HFF-Myc (cell line): ENCODE measurements at places on chromosomes 7 and 10.

DNA sequence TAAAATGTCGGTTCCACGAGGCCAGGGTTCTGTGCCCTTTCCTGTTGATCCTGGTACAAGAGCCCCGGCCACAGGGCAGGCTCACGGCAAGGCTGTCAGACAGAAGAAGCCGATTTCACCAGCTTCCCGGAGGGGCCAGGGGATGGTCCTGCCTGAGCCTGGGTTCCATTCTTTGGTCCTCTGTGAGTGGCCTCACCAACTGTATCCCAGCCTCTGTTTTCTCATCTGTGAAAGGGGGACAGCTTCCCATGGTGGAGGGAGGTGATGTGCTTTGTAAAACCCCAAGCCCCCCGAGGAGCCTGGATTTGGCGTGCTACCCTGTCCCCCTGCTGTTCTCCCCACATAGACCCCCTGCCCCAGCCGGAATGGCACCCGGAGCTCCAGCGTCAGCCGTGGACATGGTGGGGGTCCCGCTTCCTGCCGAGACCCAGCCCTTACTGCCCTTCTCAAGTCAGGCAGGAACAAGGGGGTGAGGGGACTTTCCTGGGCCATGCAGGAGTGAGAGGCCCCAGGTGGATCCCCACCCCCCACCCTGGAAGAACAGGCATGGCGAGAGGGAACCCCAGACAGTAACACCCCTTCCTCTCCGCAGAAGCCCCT lies 28.3 kb upstream of the ELFN1 start:
- no peak for DNase-seq

GRCh38 chr7:131882321-131882720 lies 325.9 kb upstream of the PODXL start:
- DNase-seq, result no peak

DNA sequence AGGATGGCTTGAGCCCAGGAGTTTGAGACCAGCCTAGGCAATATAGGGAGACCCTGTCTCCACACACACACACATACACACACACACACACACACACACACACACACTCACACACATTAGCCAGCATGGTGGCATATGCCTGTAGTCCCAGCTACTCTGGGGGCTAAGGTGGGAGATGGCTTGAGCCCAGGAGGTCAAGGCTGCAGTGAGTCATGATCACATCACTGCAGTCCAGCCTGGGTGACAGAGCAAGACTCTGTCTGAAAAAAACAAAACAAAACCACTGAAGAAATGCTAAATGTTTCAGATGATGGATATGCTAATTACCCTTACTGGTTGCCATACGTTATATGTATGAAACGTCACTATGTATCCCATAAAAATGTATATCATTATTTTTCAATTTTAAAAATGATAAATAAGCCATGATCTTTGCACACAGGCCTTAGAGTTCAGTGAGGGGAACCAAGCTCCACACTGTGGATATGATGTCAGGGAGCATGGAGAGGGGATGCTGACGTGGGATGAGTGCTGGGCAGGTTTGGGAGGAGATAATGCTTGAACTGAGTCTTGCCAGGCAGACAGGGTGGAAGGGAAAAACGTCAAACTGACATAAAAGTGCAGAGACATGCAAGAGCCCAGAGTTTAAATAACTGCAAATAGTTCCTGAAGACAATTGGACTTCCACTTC lies 45.9 kb upstream of the ARHGAP12 start:
- DNase-seq, result no peak

DNA sequence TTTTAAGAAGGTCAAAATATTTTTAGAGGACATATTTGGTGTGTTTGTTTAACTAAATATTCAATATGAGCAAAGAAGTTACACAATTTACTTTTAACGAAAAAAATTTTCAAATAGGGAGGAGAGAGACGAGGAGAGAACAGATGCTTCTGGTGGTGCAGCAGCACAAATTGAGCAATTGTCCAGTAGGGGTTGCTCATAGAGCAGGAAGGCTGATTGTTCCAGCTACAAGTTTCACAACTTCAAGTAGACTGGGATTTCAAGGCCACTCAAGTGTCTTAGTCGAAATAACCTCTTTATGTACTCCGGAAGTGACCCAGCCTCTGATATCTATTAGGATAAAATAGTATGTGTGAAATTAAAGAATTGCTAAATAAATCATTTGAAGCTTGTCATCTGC lies 197.9 kb downstream of the HDAC9 start:
- peak; percentile 75 for DNase-seq

GRCh38 chr7:7681191-7681935 lies 37.0 kb downstream of the RPA3 start:
- DNase-seq, result no peak

- no peak for DNase-seq
Observed at GRCh38 chr10:132479024-132479602, 58.5 kb upstream of the INPP5A start.

DNA sequence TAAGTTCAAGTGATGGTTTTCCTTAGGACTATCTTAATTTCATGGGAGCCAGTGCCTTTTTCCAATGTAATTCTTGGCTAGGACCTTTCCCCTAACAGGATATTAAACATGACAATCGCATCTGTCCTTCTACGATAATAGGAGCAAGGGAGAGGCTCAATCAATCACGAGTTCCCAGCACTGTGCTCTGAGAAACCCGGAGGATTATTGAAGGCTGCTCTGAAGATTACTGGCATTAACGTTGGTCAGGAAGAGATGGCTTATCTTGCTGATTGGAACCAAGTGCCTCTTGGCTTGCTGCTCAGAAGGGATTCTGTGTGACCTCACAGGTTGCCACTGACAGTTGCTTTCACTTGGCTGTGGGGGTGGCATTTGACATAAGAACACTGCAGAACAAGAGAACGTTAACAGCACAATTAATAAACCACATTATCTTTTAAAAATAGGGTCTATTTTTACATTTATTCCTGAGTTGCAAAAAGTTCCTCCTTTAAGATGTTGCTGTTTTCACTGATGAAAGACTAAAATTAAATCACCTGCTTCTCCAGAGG lies 252.1 kb upstream of the TAC1 start:
- DNase-seq, result no peak

- no peak for DNase-seq
Observed at GRCh38 chr10:130479926-130480325, 343.7 kb downstream of the GLRX3 start.

- DNase-seq, result no peak
Observed at GRCh38 chr10:110615057-110615747, 28.9 kb upstream of the RBM20 start.

DNA sequence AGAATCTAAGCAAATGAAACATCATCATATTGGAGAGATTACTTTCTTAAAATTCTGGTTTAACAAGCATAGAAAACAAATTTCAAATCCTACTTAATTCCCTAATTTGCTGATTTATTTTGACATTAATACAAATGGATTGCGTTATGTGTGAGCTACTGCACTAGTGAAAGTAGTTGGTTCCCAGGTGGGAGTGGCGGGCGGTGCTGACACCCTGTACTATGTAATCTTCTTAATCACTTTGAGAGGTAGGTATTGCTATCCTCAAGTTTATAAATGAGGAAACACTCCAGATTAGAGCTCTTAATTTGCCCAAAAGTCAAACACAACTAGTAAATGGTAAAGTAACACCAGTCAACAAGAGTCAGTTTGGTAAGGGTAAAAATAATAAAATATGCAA lies 131.1 kb downstream of the ELAPOR2 start:
- DNase-seq, result no peak

DNA sequence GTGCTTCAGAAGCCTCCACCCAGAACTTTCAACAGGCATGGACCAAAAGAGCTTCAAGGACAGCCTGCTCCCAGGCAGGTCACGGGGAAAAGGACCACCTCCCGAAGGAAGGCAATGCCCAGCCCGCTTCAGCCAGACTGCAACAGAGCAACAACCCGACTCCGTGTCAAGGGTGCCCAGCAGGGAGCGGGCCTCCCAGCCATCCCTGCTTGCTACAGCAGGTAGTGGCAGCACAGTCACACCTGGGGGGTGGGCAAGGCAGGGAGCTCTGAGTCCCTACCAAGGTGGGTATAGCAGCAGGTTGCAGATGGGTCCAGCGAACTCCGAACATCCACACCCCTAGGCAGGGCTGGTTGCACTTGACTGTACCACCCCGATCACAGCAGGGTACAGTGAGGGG lies 467.8 kb upstream of the PFKP start:
- no peak for DNase-seq

GRCh38 chr10:132716691-132717490 lies 69.1 kb downstream of the NKX6-2 start:
- DNase-seq, result no peak

DNA sequence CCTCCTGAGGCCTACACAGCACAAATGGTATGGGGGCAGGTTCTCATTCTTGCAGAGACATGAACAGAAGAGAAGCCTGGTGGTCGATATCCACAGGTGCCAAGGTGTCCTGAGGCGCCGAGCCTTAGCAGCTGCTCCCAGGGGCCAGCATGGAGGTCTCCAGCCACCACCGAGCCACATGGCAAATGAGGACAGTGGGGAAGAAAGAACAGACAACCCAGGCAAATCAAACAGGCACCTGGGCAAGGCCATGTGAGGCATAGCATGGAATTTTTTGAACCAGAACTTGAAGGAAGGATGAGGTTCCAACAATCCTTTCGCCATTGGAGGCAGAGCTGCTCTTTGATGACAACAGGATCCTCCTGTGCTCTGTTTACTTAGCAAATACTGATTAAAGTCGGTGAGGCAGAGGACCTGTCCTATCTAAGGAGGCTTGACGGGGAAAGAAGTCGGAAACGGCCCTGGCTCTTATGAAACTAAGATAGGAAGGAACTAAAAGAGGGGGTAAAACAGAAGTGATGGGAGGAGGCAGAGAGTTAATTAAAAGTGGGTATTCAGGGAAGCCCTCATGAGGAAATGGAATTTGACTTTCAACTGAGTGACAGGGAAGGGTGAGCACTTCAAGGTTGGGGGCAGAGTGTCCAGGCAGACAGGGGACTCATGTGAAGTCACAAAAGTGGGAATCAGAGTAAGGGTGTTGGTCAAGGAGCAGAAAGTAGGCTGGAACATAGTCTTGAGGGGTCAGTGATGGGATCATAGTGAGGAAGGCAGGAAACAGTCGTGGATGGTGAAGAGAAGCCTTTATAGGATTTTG lies 8.6 kb upstream of the CALML3 start:
- no peak for DNase-seq

DNA sequence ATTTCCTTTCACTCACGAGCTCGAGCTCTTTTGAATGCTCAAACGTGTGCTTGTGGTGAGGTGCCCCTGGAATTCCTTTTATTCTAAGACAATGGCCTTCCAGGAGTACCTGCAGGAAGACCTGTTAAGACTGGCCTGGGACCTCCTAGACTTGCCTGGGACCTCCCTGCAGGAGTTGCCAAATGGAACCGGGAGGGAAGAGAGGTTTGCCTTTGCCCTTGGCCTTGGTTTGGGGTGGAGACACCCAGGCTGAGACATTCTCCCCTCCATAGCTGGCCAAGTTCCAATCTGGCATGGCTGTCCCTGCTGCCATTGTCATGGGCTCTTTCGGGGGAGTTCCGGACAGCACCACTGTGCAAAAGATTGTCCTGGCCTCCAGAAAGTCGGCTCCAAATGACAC lies 39.7 kb downstream of the DNAJB12 start:
- DNase-seq, result no peak

DNA sequence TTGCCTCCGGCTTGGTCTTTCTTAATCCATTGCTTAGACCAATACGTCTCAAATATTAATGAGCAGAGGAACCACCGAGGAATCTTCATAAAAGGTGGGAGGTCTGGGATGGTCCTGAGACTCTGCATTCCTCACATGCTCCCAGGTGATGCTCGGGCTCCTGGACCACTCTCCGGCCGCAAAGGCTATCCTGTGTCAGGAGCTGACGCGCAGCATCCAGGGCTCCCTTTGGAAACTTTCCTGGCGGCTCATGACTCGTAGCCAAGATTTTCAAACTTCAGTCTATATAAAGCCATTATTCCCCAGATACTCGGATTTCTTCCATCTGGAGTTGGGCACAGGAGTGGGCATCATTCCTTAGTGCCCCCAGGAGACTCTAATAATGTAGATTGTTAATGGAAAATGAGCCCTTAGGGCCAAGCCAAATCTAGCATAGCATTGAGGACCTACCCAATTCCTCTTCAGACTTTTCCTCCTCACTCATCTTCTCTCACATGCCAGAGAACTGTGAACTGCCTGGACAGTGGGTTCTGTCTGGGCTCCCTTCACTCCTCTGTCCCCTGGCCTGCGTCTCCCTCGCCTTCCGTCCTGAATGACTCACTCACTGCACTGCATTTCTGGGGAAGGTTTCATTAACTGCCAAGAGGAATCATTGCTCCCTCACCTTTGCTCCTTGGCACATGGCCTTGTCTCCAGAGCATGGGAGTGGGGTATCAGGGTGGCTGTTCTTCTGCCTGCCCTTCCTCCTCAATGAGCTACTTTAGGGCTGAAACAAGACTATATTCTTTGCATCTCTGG lies 89.3 kb downstream of the MKI67 start:
- no peak for DNase-seq

- DNase-seq, result no peak
Observed at GRCh38 chr10:94443047-94443446, 40.7 kb downstream of the TBC1D12 start.

DNA sequence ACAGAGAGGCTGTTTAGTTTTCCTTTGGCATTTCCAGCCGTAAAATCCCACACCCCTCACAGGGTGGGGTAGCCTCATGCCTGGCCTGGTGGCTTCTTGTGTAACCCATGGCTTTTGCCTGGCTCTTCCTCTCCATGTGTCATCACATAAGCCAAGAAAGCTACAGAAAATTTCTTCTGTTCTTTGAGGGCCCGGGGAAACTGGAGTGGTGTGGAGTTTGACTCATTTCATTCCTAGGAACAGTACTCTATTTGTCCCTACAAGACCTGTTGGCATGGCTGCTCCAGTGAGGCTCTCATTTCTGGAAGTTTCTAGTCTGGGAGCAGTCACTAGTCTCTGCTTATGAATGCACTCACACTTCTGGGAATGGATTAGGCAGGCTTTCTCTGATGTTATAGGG lies 523.9 kb downstream of the SUGCT start:
- DNase-seq, result no peak

- DNase-seq, result no peak
Observed at GRCh38 chr7:25964483-25964991, 187.5 kb upstream of the NFE2L3 start.

DNA sequence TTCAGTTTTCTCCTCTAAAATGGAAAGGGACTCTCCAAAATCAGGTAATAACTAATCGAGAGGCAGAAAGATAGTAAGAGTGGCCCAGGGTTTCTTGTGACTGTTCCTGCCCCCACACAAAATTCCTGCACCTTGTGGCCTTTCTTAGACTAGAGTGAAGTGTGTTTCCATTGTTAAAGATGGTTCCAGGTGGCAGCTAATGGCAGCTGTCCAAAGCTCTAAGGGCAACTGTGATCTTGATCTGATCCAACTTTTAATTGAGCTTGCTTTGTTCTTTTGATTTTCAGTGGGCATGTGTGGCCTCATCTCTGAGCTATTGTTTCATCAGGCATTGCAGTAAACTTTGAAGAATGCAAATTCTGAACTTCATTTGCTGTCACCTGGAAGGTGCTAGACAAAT lies 19.4 kb downstream of the ACSL5 start:
- no peak for DNase-seq

GRCh38 chr7:2490181-2490651 lies 14.0 kb upstream of the GRIFIN start:
- DNase-seq, result no peak

DNA sequence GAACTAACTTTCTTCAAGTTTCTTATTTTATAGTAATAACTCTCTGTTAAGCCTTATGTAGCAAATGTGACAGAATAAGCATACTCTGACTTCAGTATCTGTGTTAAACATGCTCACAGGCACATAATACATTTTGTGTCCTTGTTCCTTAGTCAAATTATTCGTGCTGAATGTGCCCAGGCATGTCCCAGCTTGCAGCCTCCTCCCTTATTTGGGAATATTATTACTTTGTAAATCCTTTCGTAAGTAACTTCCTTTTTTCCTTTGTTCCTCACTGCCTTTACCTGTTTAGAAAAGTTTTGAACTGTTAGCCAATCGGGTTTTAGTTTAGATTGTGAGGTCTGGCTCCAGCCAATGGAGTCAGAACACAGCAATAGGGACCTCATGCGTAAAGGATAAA lies 46.9 kb downstream of the GALNT11 start:
- no peak for DNase-seq
